Foreskin keratinocyte (primary cell): ENCODE measurements at places on chromosomes 13 and 19. TPM values are rescaled to one million over a fixed set of nuclear protein-coding genes. Genes with fewer than 3 reads are reported as not detected.

The ZNF888 gene
- polyA plus RNA-seq: 1.1 and 1.4 TPM in 2 replicates

DNA sequence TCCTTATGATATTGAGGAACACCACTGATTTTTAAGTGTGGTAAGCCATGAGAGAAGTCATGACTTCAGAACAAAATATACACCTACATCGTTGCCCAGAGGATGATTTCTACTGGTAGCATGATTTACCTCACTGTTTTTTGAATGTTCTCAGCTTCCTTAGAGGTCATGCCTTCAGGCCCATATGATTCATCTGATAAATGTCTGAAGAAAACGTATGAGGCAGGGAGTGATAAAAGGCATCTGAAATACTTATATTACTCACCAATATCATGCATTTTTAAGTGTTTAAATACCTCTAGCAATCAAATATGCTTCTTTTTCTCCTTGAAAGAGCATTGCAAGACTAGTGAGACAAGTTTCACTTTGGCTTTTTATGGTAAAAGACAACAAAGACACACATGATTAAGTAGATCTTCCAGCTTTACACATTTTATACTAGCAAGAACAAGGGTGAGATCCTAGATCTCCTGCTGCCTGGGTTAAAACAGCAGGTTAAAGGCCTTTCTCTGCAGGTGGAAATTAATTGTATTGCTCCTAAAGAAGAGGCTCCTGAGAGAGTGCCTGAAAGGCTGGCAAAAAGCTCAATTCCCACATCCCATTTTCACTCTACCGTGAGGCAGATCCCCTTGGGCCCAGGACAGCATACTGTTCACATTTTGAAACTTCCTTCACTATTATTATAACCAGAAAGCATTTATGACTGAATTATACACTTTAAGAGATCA, 432.4 kb downstream of the SLITRK1 start:
- peak; percentile 85 for DNase-seq

DNA sequence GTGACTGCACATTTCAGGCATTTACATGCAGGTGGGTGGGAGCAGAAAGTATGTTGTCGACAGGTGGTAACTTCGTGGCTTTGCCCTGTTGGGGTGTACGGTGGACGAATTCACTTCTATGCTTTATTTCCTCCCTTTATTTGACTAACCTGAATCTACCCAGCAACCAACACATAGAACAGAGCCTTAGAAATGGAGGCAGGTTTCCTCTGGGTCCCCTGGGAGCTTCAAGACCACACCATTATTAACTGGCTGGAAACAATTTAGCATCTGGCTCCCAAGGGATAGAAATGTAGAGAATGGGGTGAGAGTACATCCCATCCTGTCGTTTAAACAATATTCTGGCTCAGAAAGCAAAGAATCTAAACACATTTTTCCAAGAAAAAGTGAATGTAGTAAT, 244.4 kb downstream of the DLEU7 start:
- DNase-seq: no peak

GRCh38 chr13:97858161-97858560, 95.3 kb upstream of the IPO5 start:
- DNase-seq: no peak

DNA sequence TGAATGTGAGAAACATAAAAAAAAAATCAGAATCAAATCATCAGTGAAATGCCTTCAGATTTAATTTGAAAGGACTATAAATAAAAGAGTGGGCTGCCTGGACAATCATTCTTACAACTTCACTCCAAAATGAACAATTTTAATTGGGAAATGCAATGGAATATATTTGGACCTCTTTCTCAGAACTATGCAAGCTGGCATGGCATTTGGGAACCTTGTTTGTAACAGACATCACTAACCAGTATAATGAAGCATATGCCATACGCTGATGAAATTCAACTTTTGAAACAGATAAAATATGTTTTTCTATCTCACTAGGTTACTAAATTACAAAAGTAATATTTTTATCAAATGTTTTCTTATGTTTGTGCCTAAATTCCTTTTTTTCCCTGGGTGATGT, 64.2 kb upstream of the FAM216B start:
- no peak for DNase-seq

- no peak for DNase-seq
Observed at GRCh38 chr19:17420475-17420924, 653 bp downstream of the MVB12A start.

GRCh38 chr19:49441210-49441959, at the start of gene SLC17A7:
TSS of gene SLC17A7 (minus strand) at chr19:49441527. CDS start at chr19:49441379, 148 bp downstream.
- no peak for DNase-seq

DNA sequence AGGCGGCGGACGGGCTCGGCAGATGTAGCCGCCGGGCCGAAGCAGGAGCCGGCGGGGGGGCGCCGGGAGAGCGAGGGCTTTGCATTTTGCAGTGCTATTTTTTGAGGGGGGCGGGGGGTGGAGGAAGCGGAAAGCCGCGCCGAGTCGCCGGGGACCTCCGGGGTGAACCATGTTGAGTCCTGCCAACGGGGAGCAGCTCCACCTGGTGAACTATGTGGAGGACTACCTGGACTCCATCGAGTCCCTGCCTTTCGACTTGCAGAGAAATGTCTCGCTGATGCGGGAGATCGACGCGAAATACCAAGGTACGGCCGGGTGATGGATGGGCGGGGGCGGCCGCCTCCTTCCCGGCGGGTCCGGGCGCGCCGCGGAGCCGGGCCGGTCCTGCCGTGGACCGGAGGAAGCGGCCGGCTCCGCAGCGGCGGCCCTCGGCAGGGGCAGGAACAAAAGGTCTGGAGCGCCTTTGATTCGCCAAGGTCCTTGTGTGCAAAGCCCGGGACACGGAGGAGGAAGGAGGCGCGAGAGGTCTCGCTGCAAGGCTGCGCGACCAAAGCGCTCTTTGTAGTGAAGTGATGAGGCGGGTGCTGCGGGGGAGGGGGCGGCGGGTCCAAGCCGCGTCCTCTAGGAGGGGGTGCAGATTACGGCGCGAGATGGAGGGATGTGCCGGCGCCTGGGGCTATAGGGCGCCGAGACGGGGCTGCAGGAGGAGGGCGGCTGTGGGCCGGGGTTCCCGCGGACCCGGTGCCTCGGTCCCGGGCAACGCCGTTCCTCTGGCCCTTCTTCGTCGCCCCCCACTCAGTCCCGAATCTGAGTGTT, 689 bp downstream of the ING1 start:
- peak; percentile 11 for DNase-seq

DNA sequence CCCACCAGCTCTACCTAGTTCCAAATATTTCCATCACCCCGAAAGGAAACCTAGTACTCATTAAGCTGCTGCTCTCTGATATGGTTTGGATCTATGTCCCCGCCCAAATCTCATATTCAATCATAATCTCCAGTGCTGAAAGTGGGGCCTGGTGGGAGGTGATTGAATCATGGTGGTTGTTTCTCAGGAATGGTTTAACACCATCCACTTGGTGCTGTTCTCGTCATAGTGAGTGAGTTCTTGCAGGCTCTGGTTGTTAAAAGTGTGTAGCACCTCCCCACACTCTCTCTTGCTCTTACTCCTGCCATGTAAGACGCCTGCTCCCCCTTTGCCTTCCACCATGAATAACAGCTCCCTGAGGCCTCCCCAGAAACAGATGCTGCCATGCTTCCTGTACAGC, 43.4 kb upstream of the MED4 start:
- no peak for DNase-seq
